ENCODE measurements at places on chromosomes 16 and 17. TPM values are rescaled to one million over a fixed set of nuclear protein-coding genes. Genes with fewer than 3 reads are reported as not detected.
A peak's percentile ranks its signal among the peaks of the same experiment; 100 is the strongest.

DNA sequence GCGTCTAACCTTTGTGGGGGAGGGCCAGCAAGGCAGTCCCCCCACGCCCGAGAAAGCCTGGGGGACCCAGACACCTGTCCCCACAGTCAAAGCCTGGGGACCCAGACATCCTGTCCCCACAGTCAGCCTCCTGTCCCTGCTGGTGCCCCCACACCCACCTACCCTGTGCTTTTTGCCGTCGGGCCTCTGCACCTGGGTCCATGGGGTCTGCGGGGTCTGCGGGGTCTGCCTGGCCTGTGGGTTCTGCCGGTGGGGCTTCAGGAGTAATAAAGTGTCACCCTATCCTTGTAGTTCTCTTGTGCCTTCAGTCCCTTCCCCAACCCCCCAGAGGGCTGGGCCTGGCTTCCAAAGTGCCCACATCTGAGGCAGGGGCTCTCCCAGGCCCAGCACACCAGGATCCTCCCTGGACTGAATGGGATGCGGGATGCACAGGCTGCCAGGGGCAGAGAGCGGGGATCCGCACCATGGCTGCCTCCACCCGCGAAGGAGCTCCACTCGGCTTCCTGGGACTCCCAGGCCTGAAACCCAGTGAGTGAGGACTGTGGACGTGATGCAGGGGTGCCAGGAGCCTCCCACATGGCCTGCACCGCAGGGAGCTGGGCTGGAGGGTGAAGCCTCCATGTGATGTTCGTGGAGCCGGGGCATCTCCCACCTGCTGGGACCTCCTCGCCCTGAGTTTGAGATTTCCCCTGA lies 16.3 kb upstream of the DPEP1 start:
- DNase-seq: no peak

DNA sequence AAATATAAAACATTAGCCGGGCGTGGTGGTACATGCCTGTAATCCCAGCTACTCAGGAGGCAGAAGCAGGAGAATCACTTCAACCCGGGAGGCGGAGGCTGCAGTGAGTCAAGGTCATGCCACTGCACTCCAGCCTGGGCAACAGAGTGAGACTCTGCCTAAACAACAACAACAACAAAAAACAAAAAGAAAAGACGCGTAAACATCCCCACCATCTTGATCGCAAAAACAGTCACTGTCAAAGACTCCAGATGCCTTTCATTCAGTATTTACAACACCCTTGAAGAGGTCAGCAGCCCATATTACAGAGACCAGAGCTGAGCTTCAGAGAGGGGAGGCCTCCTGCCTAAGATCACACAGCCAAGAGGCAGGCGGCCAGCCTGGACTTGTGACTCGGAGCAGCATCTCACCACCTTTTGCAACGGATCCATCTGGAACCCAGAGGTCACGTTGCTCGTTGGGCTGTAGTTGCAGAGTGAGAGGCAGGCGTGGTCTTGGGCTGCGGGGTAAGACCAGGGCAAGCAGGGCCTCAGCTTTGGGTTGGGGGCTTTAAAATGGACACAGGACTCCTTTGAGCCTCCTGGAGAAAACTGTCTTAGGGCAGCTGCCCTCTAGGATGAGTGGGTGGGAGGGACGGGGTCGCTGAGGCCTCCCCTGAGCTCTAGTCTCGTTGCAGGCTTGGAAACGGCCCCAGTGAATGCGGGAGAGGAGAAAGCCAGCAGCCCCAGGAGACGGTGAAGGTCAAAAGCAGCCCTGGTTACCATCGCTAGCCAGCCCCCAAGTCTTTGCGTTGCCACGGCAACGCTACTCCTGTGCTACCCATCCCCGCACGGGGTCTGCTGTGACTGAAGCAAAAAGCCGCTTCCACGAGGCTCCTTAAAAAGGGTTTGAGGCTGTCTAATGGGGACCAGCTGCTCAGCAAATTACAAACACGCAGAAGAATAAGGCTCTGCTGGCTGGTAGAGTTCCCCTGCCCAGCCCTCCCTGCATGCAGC lies 26.1 kb downstream of the LGALS3BP start:
- peak; percentile 31 for DNase-seq

- DNase-seq: no peak
Observed at GRCh38 chr17:36493956-36494355, 7.5 kb downstream of the ZNHIT3 start.

- DNase-seq: no peak
Observed at GRCh38 chr17:48095611-48096010, 5.7 kb downstream of the CBX1 start.

- no peak for DNase-seq
Observed at GRCh38 chr16:57367116-57367752, 5.1 kb upstream of the CX3CL1 start.

DNA sequence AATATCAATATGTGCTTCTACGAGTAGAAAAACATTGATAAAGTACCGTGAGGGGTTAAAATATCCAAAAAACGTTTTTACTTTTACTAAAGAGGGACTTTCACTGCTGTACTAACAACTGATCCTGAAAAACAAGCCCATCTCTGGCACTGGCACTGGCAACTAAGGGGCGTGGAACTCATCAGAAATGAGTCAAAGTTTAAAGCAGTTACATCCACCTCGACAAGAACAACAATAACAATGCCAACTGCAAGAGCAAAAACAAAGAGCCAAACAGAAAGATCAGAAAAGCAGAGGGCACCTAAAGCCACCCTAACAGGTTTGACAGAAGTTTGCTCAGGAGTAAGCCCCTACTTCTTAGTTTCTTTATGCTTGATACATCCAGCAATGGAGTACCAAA lies 13.1 kb downstream of the MBTPS1 start:
- no peak for DNase-seq

- no peak for DNase-seq
Observed at GRCh38 chr16:83853834-83854233, 45.1 kb upstream of the MLYCD start.

- no peak for DNase-seq
Observed at GRCh38 chr16:85611194-85611443, 2.0 kb upstream of the GSE1 start.

The ACSM2A gene
- total RNA-seq: 25.5 TPM

The CES5A gene
- not detected for total RNA-seq

The CACNG5 gene
- not detected for total RNA-seq

Measured in hepatocyte (in vitro differentiated cells).